MM.1S (cell line): ENCODE measurements at places on chromosomes 16 and 17.

DNA sequence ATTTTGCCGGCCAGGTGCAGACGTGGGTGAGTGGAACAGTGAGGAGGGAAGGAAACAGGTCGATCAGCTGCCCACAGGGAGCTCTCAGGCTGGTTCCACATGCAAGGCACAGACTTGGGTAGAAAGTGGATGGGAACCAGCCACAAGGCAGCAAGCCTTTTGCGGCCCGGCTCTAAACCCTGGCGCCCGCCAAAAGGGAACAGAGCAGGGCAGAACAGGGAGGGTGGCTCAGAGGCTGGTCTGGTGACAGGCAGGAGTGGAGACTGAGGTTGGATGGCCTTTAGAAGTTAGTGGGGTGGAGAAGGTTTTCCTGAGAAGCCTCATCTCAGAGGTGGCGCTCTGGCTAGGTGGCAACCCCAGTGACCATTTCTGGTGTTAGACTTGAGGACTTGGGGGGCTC lies 10.4 kb downstream of the LLGL2 start:
- DNase-seq: no peak
- H3K4me3 ChIP-seq: no peak overlapping the region
- no peaks in the 10 kb centered on the region for H3K27me3 ChIP-seq
- no peaks in the 10 kb centered on the region for H3K4me1 ChIP-seq
- no peak overlapping the region for H3K27ac ChIP-seq

DNA sequence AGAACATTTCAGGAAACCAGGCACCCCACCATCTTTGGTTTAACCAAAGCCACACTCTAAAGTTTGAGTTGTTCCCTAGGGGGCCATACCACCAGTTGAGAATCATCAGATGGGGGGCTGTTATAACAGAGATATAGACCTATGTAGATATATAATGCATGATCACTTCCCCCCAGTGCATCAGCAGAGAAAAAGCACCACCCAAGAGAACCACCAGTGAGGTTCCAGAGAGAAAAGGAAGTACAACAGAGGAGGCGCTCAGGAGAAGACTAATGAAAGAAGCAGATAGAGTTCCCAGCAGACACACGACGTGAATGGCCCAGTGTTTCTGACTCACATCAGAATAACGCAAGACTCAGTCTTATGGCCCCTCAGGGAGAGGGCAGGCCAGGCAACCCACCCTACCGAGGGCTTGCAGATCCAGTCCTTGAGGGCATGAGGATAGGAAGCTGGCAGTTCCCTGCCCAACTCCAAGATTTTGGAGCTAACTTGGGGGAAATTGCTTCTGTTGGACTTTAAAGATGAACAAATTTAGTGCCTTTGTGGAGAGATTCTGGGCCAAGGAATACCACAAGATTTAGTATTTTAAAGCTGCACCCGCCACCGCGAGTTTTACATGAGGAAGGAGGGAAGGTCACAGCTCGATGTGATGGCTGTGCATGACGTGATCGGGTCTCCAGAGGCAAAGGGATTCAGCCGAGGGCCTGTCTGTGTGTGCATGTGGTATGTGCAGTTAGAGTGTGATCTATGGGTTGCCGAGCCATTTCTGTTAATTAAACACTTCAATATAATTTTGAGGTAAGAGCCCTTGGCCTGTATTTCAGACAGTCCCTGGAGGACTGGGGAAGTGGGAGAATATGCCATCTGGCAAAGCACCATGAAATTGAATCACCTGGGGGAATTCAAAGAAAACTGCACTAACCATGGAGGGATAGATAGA lies 53.1 kb downstream of the AIPL1 start:
- no peaks in the 10 kb centered on the region for H3K4me1 ChIP-seq
- no peaks in the 10 kb centered on the region for H3K27me3 ChIP-seq
- no peak overlapping the region for H3K4me3 ChIP-seq
- H3K27ac ChIP-seq: no peak overlapping the region
- no peaks in the 10 kb centered on the region for H3K36me3 ChIP-seq

DNA sequence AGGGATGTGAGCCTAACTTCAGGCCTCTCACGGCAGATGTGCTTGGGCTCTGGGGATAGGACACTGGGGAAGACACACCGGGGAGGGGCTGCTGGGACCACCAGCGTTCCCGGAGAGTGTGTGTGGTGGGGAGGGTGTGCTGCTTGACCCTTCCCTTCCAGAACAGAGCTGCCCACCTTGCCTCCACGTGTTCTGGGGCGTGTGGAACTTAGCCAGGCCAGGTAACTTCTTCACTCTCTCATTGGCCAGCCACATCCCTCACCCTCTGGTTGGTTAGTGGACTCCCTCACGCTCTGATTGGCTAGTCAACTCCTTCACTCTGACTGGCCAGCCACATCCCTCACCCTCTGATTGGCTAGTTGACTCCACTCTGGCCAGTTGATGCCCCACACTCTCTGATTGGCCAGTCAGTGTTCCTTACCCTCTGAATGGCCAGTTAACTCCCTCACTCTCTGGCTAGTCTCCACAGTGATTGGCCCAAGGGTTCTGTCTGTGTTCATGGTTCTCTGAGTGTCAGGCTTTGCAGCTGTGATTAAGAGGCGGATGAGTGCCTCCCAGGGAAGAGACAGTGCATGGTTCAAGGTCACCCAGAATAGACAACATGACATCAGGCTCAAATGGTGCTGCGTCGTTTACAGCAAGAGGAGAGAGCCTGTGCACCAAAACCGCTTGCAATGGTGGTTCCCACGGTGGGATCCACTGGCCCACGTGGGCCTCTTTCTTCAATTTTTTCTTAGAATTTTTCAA lies 10.0 kb downstream of the TMEM235 start:
- peak; percentile 31 for DNase-seq
- H3K36me3 ChIP-seq: no peaks in the 10 kb centered on the region
- 0 out of 2 replicates have a peak, but pooled peaks cover 5% of the 10 kb centered on the region for H3K4me1 ChIP-seq
- H3K27me3 ChIP-seq: no peaks in the 10 kb centered on the region
- H3K4me3 ChIP-seq: no peak overlapping the region

DNA sequence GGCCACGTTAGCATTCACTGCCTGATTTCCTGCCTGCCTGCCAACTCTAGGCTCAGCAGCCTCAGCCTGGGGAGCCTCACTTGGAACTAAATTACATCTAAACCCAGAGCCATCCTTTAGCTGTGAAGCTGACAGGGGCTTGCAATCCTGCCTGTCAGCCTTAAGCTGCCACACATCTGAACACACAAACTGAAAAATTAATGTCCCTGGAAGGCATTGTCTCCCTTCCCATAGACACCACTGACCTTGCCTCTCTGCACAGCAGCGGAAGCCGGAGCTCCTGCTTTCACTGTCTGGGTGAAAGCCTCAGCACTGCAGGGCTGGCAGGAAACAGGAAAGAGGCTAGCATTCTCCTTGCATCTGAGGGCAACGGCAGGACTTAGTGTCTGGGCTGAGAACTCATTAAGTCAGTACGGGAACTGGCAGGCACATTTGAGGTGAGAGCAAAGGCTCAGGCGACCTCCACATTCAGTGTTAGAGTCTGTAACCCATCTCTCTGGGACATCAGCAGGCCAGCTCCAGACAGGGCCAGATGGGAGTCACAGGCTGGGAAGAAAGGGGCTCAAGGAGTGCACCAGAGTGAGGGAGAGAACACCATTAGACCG lies 452.4 kb upstream of the C16orf82 start:
- H3K4me1 ChIP-seq: no peaks in the 10 kb centered on the region
- no peak for DNase-seq
- no peaks in the 10 kb centered on the region for H3K27me3 ChIP-seq
- H3K27ac ChIP-seq: no peak overlapping the region
- no peaks in the 10 kb centered on the region for H3K36me3 ChIP-seq
- H3K4me3 ChIP-seq: no peak overlapping the region

DNA sequence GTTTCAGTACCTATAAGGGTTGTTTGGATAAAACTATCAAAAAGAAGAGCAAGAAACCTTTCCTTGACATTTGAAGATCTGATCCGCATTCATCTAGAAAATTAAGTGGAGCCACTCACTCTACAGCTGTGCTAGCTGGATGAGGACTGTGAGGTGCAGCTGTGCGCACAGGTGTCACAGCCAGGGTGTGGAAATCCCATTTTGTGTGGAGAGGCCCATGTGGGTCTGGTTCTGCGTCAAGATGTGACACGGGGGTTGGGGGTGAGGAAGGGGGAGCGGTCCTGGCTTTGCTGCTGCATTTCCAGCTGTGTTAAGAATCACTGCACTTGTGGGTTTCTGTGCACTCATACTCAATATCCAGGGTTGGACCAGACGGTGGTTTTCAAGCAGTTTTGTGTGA lies 70.7 kb downstream of the CLEC16A start:
- H3K36me3 ChIP-seq: no peaks in the 10 kb centered on the region; the same call in 1 of the 2 replicates
- no peak overlapping the region for H3K4me3 ChIP-seq
- no peaks in the 10 kb centered on the region for H3K27me3 ChIP-seq
- no peaks in the 10 kb centered on the region for H3K4me1 ChIP-seq
- H3K27ac ChIP-seq: no peak overlapping the region
- DNase-seq: no peak

GRCh38 chr16:62034231-62035114 lies 1.8 kb downstream of the CDH8 start:
- no peak for DNase-seq
- H3K4me3 ChIP-seq: no peak overlapping the region
- no peaks in the 10 kb centered on the region for H3K27me3 ChIP-seq
- H3K27ac ChIP-seq: no peak overlapping the region
- H3K4me1 ChIP-seq: no peaks in the 10 kb centered on the region
- H3K36me3 ChIP-seq: no peaks in the 10 kb centered on the region

DNA sequence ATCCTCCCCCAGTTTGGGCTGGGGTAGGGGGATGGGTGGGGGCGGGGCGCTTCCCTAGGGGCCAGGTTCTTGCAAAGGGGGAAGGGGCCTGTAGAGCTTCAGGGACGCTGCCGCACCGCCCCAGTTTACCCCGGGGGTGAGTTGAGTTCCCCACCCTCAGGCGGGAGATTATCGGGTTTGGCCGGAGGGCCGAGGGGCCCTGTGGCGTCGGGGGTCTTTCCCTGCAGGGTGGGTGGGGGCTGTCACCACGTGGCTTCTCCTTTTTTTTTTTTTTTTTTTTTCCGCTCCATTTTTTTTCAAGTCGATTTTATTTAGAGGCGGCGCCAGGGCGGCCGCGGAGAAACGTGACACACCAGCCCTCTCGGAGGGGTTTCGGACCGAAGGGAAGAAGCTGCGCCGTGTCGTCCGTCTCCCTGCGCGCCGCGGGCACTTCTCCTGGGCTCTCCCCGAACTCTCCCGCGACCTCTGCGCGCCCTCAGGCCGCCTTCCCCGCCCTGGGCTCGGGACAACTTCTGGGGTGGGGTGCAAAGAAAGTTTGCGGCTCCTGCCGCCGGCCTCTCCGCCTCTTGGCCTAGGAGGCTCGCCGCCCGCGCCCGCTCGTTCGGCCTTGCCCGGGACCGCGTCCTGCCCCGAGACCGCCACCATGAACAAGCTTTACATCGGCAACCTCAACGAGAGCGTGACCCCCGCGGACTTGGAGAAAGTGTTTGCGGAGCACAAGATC lies at the start of gene IGF2BP1:
Gene IGF2BP1, plus strand, starts transcription at position 283 of the 724 bp plus-strand sequence. Its CDS starts 361 bp downstream, at position 644.
- peak within 1 kb of the TSS; percentile 35 for H3K4me3 ChIP-seq
- no peak within 1 kb of the TSS for H3K27ac ChIP-seq
- H3K4me1 ChIP-seq: no peaks in the 10 kb centered on the region; the same call in 1 of the 2 replicates
- peaks cover 100% of the 10 kb centered on the region for H3K27me3 ChIP-seq
- no peak for DNase-seq

GRCh38 chr16:35146031-35146710 lies 1686.8 kb downstream of the TP53TG3F start:
- H3K4me3 ChIP-seq: no peak overlapping the region
- no peaks in the 10 kb centered on the region for H3K36me3 ChIP-seq
- no peaks in the 10 kb centered on the region for H3K27me3 ChIP-seq
- DNase-seq: no peak
- H3K4me1 ChIP-seq: no peaks in the 10 kb centered on the region
- H3K27ac ChIP-seq: no peak overlapping the region
